ENCODE measurements at places on chromosomes 11 and 22. TPM values are rescaled to one million over a fixed set of nuclear protein-coding genes. Genes with fewer than 3 reads are reported as not detected.

Gene CRYBB3
- polyA plus RNA-seq, result not detected

Gene IL17REL
- 0.03 TPM for polyA plus RNA-seq

Gene PGR
- 0.46 TPM for polyA plus RNA-seq

Gene TMEM151A
- 0.46 TPM for polyA plus RNA-seq

Gene PATL1
- polyA plus RNA-seq, result 9.5 TPM

Gene RCE1
- 10.1 TPM for polyA plus RNA-seq

Gene OR5P2
- polyA plus RNA-seq, result not detected

Gene MS4A10
- polyA plus RNA-seq, result not detected

Gene PATE2
- not detected for polyA plus RNA-seq

Gene POU2AF2
- 3.1 TPM for polyA plus RNA-seq

Gene NPAS4
- polyA plus RNA-seq, result 0.25 TPM

Gene OTOG
- not detected for polyA plus RNA-seq

Gene CHST1
- polyA plus RNA-seq, result 2.4 TPM

Gene SLC35E4
- 0.46 TPM for polyA plus RNA-seq

Gene PAX6
- 1.2 TPM for polyA plus RNA-seq

Gene RCOR2
- polyA plus RNA-seq, result 0.35 TPM

Gene POU2AF1
- 7.0 TPM for polyA plus RNA-seq

Gene C22orf39
- polyA plus RNA-seq, result 58.2 TPM

Gene FGF19
- polyA plus RNA-seq, result not detected

Gene EXPH5
- 2.8 TPM for polyA plus RNA-seq

Gene ANO3
- not detected for polyA plus RNA-seq

Gene OR10A4
- polyA plus RNA-seq, result not detected

Gene KDM4D
- polyA plus RNA-seq, result 0.31 TPM

Gene CALCA
- polyA plus RNA-seq, result not detected

Gene BCL2L13
- polyA plus RNA-seq, result 26.9 TPM

Gene TSGA10IP
- not detected for polyA plus RNA-seq

Gene APOL4
- 12.7 TPM for polyA plus RNA-seq

Gene DNAJB13
- not detected for polyA plus RNA-seq

Gene RFPL2
- not detected for polyA plus RNA-seq

Gene OR8H1
- not detected for polyA plus RNA-seq

Gene SMTNL1
- not detected for polyA plus RNA-seq

Gene PDE2A
- polyA plus RNA-seq, result 17.8 TPM

Gene PES1
- 48.0 TPM for polyA plus RNA-seq

Gene HTR3B
- polyA plus RNA-seq, result not detected

Gene SCUBE2
- polyA plus RNA-seq, result 37.1 TPM

Gene DRD4
- 0.19 TPM for polyA plus RNA-seq

Gene MYOD1
- not detected for polyA plus RNA-seq

Gene TBX1
- polyA plus RNA-seq, result 0.62 TPM

Gene CYTH4
- polyA plus RNA-seq, result 6.0 TPM

Gene GAS2L1
- 15.7 TPM for polyA plus RNA-seq

Gene GLB1L2
- 4.2 TPM for polyA plus RNA-seq

Gene DKK3
- 29.6 TPM for polyA plus RNA-seq

Gene TSKU
- 20.9 TPM for polyA plus RNA-seq

All from stomach (tissue), 19 donors.